Kidney epithelial cell (primary cell): ENCODE measurements at places on chromosomes 4 and X.

GRCh38 chr4:83993774-83994173 lies 457.9 kb downstream of the GPAT3 start:
- no peak for DNase-seq

- no peak for DNase-seq
These were observed 38.5 kb downstream of the HERC3 start for GRCh38 chr4:88630756-88631155.

DNA sequence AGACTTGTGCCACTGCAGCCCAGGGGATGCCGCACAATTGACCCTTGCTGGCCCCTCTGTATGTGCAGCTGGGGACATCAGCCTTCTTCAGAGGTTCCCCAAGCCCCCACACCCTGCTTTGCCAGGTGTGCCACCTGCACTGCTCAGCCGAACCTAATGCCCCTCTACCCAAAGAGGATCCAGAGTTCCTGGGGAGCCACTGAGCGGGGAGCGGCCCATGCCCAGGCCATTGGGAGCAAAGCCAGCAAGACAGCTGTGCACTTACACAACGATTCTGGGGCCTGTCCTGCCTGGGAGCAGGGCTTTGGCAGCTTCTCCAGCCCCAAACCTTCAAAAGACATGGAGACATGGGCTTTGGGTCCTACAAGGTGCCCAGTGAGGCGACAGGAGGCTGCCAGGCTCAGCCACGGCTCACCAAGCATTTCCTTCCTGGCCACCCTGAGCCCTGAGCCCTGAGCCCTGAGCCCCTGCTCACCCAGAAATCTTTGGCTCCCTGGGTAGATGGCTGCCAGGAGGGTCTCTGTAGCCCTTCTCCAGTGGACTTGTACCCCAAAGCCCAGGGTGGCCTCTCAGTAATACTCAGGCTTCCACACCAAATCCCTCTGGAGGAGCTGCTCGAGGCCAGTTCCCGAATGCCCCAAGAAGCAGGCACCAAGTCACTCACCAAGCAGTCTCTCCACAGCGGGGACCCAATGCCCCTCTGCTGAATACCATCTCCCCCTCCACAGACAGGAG lies 13.0 kb downstream of the PNMA6E start:
- DNase-seq = no peak

DNA sequence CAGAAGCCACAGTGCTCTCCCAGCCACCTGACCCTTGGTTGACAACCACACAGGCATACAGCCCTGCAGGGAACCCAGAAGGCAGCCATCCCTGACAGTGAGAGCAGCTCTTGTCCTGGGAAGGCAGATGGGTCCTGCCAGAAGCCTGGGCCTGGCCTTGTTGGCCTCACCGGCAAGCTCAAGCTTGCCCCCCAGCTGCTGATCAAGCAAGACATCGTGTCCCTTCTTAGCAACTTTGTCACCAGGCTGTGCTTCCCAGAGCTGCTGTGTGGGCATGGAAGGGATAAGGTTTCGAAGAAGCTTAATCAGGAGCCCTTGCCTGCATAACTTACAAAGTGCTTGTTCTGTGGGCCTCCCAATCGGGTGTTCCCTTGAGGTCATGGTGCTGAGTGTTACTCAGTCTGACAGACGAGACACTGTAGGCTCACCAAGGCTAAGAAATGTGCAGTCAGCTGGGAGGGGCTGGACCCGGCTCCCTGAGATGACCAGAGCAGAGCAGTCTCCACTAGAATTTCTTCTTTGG lies 6.8 kb upstream of the ABLIM2 start:
- DNase-seq = no peak
